ENCODE measurements at places on chromosomes 6 and 20. TPM values are rescaled to one million over a fixed set of nuclear protein-coding genes. Genes with fewer than 3 reads are reported as not detected.

SLC22A1 gene
- total RNA-seq, result 0.98 TPM

CENPW gene
- total RNA-seq, result 62.1 TPM

OR2H2 gene
- total RNA-seq, result not detected

RHAG gene
- 0.23 TPM for total RNA-seq

CTCFL gene
- 0.05 TPM for total RNA-seq

SEL1L2 gene
- total RNA-seq, result not detected

CD83 gene
- total RNA-seq, result 5.3 TPM

LY86 gene
- total RNA-seq, result not detected

DEFB124 gene
- total RNA-seq, result not detected

WFDC10B gene
- not detected for total RNA-seq

CST4 gene
- not detected for total RNA-seq

ZSCAN31 gene
- 10.4 TPM for total RNA-seq

GSTA1 gene
- total RNA-seq, result 0.28 TPM

DNA sequence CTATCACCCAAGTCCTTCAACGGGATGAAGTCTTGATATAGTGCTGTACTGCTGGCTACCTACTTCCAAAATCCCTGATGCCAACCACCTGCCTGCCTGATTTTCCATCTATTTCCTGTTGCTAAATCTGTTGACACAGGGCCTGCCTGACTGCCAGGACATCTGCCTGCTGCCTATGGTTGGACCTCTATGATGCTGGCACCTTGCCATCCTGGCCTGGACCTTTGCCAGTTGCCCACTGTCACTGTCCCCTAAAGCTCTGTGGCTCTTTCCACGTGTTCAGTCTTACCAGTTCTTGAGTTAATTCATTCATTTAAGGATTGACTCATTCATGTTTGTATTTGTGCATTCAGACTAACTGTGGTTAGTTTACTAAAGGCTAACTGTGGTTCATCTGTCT is 9.2 kb upstream of the RGS17 start:
- no peak for DNase-seq

GRCh38 chr6:155497273-155497672 is 41.6 kb upstream of the NOX3 start:
- no peak for DNase-seq

DNA sequence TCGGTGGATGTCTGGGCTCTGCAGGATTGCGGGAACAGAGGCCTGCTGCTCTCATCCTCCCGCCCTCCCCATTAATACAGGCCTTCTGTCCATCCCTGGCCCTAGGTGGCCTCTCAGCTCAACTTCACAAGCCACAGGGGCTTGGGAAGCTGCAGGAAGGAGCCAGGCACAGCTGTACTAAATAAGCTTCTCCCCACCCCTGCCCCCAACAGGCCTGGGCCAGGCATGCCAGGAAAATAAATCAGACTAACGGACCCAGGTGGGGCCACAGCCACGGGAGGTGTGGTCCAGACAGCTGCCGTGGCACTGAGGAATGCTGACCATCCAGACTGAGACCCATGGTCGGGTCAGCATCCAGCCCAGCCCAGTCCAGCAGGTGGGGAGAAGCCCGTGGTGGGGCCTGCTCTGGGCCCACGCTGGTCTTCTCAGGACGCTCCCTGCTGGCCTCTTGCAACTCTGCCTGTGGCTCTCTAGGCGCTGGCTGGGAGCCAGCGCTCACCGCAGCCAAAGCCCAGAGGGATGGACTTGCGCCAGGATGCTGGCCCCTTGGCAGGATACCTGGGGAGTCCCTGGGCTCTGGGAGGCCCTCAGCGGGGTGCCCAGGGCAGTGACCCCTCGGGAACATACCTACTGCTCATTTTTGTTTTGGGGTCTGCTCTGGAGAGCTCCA is 8.6 kb upstream of the YTHDF1 start:
- no peak for DNase-seq

- no peak for DNase-seq
These were observed 232.4 kb downstream of the ZFAND3 start for GRCh38 chr6:38051819-38052434.

DNA sequence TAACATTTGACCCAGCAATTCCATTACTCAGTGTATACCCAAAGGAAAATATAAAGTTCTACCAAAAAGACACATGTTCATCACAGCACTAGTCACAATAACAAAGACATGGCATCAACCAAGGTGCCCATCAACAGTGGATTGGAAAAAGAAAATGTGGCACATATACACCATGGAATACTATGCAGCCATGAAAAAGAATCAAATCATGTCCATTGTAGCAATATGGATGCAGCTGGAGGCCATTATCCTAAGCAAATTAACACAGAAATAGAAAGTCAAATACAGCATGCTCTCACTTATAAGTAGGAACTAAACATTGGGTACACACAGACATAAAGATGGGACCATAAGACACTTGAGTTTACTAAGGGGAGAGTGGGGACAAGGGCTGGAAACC is 441.9 kb upstream of the ID4 start:
- DNase-seq, result no peak

DNA sequence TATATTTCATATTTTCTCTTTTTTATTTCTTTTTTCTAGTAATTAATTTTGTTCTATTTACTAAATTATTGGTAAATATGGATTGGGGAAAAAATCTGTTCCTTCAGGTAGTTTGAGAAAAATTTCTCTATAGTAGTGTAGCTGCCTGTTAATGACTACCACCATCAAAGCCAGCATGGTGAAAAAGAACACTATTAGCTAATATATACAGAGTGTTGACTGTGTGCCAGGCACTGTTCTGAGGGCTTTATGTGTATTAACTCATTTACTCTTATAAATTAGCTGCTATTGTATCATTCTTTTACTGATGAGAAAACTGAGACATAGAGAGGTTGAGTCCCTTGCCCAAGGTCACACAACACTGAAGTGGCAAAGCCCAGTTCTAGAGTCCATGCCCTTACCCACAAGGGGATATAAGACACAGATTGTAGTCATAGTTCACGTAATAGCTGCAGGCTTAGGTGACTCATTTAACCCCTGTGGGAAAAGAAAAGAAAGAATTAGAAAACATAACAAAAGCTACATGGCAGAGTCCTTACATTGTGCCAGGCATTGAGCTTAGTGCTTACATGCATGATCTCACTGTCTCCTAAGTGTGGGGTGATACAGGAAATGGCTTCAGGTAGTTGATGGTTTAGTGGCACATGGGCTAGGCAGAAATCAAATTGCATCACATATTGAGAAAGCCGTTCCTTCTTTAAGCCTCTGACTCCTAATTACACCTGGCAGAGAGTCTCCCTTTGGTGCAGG is 12.2 kb upstream of the AKIRIN2 start:
- DNase-seq, result no peak

- peak; percentile 39 for DNase-seq
These were observed 44.7 kb upstream of the CNKSR3 start for GRCh38 chr6:154555073-154555677.

DNA sequence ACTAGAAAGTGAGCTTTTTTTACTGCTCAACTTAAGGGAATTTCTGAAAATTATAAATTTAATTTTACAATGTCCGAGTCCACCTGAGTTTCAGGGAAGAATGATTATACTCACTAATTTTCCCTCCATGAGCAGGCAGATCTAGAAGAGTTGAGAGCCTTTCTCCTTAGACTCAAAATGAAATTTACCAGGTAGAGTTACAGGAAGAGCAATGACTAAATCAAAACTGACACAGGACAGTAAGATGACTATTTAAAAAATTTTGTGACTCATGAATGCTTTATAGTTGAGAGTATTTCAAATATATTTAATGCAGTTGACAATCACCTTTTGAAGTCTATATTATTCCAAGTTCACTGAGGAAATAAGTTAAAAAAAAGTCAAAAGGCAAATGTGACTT is 198.1 kb upstream of the NRSN1 start:
- no peak for DNase-seq

DNA sequence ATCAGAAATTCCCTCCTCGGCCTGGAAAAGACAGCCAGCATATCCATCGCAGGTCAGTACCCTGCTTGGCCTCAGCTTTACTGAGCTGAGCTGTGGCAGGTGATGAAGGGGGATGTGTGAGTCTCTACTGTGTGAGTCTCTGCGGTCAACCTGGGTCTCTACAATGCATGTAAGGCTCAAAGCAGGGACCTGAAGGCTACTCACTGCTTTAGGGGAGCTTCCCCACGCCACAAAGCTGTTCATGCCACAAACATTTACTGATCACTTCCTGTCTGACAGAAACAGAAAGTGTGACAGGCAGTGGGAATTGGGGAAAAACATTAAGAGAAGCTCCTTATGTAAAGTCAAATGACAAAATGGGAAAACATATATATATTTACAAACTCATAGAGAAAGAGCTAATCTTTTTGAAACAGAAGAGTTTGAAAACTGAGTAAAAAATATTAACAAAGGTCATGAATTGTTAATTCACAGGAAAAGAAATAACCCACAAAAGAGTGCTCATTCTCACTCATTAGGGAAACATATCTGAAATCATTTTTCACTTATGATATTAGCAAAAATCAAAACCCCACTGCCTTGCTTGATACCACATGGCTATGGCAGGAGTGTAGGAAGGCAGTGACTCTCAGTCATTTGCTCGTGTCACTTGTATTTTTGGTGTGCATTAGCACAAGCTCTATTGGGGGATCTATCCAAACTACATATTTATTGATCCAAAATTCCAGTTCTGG is 5.8 kb downstream of the BTN3A3 start:
- no peak for DNase-seq

DNA sequence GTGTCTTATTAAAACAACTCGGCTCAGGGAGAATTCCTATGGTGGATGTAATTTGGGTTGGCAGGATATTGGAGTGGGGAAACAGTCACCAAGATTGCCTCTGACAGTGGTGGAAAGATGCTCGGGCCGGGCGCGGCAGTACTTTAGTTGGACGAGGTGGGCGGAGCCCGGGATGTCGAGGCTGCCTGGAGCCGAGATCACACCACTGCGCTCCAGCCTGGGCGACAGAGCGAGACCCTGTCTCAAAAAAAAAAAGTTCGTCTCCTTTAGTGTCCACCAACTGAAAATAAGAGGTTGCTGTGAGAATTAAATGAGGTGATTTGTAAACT is 621 bp downstream of the NOL7 start:
- no peak for DNase-seq

- DNase-seq, result no peak
These were observed 9.1 kb upstream of the MAP1LC3A start for GRCh38 chr20:34549291-34549928.

- no peak for DNase-seq
These were observed 16.9 kb downstream of the UCKL1 start for GRCh38 chr20:63939061-63939935.

GRCh38 chr6:85343428-85343827 is 106.5 kb upstream of the NT5E start:
- DNase-seq, result no peak

- DNase-seq, result no peak
These were observed 236.3 kb downstream of the HAO1 start for GRCh38 chr20:7703996-7704395.

DNA sequence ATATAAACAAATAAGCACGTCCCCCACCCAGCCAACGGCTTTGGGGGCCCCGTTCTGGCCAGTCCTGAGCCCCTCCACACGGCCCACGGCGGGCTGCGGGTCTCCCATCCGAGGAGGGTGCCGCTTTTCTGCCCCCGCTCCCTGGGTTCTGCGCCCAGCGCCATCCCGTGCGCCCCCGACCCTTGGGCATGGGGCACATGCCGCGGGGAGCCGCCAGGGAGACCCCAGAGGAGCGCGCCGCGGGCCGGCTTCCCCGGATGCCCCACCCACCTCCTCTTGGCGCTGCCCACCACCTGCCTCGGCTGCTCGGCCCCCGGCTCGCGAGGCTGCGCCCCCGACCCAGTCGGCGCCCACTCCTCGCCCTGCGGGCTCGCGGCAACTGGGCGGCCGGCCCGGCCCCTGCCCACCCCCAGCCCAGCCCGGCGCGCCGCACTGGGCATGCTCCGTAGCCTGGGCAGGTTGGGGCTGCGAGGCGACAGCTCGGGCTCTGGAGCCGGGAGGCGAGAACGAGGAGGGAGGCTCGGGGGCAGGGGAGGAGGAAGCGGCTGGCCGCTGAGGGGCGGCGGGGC is 570 bp upstream of the PLCB4 start:
- DNase-seq, result no peak

DNA sequence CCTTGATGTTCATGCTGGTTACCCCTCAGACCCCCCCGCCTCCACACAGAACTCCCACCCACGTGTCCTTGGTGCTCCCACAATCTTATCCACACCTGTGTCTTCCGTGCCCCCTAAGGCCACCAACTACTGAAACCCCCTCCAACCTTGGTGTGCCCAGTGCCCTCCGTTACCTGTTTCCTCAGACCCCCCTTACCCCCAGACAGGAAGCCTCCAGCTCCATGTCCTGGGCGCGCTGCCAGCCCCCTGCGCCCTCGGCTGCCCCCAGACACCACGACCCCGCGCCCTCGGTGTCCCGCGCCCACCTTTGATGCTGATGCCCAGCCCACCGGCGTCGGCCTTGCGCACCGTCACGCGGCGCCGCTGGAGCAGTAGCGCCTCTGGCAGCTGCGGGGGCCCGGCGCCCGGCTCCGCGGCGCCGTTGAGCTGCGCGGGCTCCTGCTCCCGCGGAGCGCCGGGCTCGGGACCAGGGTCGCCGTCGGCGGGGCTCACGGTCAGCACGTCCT is 504 bp downstream of the SNTA1 start:
- no peak for DNase-seq

- DNase-seq, result no peak
These were observed 361.9 kb upstream of the JARID2 start for GRCh38 chr6:14883921-14884320.

DNA sequence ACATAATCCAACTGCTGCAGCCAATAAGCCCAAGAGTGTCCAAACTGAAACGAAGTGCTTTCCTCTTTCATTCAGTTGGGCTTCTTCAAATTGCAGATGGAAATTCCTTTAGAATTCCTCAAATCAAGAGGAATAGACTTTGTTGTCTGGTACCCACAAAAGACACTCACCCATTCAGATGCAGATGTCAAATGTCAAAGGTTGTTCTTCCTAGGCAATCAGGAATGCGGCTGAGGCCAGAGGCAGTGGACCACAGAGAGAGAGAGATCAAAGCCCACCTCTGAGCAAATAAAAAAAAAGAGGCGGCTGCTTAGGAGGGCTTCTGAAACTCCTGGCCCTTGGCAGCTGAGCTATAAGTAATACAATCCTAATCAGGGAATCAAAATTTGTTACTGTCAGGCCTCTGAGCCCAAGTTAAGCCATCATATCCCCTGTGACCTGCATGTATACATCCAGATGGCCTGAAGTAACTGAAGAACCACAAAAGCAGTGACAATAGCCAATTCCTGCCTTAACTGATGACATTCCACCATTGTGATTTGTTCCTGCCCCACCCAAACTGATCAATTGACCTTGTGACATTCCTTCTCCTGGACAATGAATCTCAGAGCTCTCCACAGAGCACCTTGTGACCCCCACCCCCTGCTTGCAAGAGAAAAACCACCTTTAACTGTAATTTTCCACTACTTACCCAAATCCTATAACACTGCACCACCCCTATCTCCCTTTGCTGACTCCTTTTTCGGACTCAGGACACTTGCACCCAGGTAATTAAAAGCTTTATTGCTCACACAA is 303.0 kb upstream of the GJE1 start:
- no peak for DNase-seq

DNA sequence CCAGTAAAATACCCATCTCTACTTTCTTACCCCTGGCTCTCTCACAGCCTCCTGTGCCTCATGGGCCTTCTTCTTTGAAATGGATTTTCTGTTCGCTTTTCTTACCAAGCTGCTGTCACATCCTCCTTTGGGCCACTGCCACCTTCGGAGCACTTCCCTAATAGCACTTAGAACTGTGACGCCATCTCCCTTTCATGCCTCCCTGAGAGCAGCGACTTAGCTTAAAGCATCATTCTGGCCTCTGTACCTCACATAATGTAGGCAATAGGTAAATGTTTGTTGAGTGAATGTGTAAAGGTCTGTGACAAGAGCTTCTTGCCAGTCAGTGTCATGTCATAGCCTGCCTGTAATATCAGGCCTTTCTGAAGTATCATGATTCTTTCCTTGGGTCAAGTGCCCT is 78.8 kb downstream of the ADGRG6 start:
- no peak for DNase-seq

GRCh38 chr6:27374824-27375612 is 13.5 kb upstream of the ZNF391 start:
- DNase-seq, result peak; percentile 35
